Brain microvascular endothelial cell (primary cell): ENCODE measurements at places on chromosomes 11 and 22.
A peak's percentile ranks its signal among the peaks of the same experiment; 100 is the strongest.

DNA sequence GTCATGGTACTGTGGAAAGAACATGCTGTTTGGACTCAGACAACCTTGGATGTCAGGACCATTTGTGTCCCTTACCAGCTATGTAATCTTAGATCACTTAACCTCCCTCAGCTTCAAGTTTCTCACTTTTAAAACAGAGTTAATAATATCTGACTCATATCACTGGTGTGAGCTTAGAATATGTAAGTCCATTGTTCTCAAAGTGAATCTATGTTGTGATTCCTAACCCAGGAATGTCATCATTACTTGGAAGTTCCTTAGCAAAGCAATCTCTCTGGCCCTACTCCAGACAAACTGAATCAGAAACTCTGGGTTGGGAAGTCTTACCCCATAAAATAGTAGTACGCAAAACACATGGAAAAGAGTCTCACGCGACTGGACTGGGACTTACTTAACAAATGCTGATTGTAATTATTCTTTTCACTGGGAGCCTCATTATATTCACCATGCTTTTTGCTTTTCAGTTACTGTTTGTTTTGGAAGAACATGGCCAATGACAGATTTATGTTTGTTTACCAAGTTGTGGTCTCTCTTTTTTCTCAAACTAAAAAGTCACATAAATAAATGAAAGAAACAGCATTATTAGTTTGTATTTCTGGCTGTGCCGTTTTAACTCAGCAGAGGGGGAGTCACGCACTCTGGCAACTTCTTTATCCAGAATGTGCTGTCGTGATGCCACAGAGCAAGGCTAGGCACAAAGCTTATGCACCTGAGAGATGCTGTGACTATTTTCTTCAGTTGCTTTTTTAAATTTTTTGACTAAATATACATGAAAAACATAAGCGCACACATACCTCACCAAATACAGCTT is 217.7 kb upstream of the CTSC start:
- DNase-seq: peak; percentile 91

DNA sequence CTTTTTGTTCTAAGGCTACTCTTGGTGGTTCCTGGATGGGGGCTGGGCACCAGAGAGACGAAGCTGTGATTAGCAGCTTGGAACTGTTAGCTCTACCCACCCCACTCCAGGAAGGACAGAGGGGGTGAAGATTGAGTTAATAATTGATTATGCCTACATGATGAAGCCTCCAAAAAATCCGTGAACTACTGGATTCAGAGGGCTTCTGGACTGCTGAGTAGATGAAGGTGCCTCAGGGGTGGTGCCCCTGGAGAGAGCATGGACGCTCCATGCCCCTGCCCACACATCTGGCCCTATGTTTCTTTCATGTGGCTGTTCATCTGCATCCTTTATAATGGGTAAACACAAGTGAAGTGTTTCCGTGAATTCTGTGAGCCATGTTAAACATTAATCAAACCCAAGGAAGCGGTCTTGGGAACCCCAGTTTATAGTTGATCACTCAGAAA is 47.3 kb upstream of the CYP2D6 start:
- no peak for DNase-seq

- DNase-seq: no peak
Observed at GRCh38 chr11:2666401-2666741, 33.4 kb downstream of the KCNQ1OT1 start.

DNA sequence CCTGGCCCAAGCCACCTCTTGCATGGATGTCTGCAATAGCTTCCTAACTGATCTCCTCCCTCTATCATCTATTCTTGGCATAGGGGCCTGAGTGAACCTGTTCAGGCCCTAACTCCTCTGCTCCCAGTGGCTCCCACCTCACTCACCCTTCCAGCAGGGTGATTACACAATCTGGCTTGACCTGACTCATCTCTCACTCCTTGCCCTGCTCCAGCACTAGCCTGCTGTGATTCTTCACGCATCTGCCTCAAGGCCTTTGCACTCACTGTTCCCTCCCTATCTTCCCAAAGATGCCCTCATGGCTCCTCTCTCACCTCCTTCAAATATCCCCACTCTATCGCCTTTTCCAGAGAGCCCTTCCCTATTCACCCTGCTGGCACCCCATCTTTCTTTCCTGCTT is 10.5 kb downstream of the SCN4B start:
- no peak for DNase-seq

DNA sequence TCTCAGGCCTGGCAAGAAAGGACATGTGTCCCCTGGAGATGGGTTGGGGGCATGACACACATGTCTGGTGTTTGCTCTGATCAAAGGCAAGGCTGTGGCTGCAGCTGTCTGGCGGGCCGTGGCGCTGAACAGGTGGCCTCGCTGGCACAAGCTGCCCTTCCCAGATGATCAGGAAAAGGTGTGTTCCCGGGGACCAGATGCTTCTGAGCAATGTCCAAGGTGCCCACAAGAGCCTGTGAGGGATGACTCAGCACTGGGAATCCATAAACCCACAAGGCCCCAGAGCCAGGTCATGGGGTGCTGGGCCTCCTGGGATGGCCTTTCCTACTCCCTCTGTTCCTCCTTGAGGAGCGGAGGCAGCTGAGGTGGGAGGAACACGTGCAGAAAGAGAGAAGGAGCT is 9.7 kb upstream of the LRP5 start:
- DNase-seq: peak; percentile 17

DNA sequence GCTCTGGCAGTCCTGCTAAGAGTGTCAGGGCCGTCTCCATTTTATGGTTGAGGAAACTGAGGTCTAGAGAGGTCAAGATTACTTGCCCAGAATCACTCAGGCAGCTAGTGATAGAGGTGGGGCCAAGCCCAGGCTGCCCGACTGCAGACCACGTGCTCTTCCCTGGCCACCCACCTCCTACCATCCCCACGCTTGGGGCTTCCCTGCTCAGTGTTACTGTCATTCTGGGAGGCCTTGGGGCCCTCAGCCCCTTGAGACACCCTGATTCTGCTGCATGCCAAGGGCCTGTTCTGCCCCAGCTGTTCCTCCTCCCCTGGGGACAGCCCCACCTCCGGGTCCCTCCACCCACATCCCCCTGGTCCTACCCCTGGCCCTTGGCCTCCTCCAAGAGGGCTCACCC is 17.2 kb upstream of the TAB1 start:
- DNase-seq: no peak

DNA sequence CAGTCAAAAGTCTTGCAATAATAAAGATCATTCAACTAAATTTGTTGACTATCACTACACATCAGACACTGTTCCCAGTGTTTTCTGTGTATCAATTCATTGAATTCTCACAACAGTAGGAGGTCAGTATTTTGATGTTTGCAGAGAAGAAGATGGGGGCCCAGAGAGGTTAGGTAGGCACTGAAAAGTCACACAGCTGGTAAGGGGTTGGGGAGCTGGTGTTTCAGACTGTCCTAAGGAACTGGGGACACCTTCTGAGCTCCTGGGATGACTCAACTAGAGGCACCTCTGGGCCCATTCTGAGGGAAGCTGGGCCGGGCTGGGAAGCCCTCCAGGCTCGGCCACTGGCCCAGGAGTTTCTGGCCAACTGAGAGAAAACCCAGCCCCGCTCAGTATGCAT is 180.0 kb downstream of the DSCAML1 start:
- no peak for DNase-seq

DNA sequence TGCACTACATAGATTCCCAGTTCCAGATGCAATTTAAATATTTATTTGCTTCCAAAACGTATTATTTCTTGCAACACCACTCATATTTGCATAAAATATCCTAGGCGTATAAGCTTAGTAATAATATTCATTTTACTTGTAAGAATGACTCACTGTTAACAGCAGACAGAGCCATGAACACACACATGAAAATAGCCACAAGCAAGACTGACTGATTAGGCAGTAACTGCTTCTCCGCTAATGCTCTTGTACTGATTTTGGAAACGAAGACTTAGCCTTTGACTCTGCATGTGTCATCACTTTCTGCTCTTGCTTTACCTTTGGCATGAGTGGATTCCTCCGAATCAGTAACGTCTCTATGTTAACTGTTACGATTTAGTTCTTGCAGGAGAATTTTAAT is 6.0 kb downstream of the OR10Q1 start:
- no peak for DNase-seq

DNA sequence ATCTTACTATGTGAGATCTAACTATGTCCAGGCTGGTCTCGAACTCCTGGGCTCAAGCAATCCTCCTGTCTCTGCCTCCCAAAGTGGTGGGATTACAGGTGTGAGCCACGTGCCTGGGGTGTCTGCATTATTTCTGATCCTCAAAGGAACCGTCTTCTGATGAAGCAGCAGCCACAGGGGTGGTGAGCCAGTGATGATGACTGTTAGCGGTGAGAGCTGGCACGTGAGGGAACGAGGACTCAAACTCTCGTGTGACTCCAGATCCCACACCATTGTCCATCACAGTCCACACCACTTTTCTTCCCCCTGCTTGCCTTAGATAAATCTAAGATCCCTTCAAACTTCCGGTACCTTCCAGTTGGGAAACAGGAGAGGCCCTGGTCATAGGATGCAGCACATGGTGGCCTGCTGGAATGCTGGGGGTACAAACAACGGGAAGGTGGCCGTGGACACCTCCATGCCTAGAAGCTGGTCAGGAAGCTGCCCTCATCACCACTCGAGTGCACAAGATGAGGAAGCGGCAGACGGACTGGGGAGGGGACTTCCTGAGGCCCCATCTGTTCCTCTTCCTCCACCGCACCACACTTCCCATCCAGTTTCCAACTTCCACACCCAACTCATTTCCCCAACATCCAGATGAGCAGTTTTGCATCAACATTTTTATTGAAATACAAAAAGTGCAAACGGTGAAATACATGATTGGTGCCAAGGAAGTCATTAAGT is 23.8 kb downstream of the ARHGAP1 start:
- no peak for DNase-seq

DNA sequence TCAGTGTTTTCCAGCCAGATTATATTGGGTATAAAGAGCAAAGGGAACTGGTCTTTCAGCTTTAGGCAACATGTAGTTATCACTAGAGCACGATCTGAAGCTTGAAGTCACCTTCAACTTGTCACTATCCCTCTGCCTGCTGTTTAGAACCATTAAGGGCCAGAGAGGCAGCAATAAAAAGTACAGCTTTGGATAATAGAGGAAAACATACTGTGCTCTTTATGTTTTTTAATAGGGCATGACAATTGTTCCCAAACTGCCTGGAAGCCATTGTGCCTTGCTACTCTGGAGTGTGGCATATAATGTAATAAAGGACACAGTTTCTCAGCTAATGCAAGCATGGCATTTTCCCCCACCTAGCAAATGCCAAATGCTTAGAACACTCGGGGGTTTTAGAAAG is 1912.0 kb upstream of the RAG2 start:
- no peak for DNase-seq

DNA sequence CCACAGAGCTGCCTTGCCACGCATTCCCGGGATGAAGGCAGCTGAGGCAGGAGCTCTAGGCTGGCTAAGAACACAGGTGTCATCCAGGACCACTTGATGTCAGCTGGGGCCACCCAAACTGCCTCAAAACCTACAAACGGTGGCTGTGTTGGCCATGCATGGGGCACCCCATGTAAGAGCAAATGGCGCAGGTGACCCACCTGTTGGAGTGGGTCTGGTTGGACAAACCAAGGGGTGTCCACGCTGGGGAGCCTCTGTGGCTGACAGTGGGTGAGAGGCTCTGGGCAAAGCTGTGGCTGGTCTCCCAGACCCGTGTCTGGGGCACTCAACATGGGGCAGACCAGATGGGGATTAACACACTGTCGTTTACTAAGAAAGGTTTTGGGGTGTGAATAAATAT is 19.0 kb upstream of the SYT8 start:
- DNase-seq: no peak

DNA sequence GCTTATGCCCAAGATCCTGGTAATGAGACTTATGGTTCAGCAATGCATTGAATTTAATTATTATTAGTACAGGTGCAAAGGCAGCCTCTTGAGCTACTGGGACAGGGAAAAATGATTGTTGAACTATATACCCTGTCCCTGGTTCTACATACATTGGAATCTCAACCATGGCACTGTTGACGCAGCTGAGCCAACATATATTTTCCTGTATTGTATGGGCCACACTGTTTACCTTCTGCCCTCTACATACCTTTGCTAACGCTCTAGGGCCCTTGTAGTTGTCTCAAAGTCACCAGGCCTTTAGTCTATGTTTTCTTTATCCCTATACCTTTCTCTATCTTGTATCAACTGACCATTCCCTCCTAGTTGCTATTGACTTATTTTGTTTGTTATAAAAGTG is 22.6 kb downstream of the KREMEN1 start:
- no peak for DNase-seq

DNA sequence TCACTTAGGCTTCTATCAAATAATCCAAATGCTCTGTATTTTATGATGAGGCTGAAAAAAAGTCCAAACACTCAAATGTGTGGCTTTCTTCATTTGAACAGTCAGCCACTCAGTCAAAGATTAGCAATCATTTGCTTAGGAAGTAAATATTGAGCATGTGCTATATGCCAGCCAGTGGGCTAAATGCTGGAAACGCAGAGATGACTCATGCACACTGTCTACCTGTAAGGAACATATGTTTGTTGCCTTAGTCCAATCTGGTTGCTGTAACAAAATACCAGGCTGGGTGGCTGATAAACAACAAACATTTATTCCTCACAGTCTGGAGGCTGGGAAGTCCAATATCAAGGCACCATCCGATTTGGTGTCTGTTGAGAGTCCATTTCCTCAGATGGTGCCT is 617.3 kb downstream of the NTM start:
- no peak for DNase-seq

- no peak for DNase-seq
Observed at GRCh38 chr22:29112121-29112520, 39.3 kb downstream of the KREMEN1 start.

DNA sequence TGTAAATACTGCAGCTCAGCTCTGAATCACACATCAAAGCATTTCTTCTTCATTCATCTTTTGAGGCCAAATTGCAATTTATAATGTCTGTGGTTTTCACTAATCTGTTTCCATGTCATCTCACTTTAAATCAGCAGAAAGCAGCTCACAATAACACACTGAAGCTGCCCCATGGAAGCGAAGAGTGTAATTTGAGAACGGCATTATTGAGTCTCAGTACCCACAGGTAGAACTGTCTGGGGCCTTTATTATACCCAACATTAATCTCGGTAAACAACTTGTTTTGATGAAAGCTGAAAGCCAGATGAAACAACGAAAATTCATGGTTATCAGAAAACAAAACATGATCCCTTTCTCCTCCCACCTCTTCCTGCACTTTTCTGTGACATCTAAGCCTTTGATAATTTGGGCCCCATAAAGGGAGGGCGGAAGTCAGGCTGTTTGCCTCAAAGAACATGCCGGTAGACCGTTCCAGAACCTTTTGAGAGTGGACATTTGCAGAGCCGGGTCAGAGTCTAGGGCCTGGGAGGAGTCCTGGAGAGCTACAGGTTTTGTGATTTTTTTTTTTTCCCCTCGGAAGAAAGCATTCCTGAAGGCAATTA is 68.2 kb upstream of the SESN3 start:
- no peak for DNase-seq
